Colonic mucosa (tissue), 4 donors: ENCODE measurements at places on chromosomes 1 and 21. TPM values are rescaled to one million over a fixed set of nuclear protein-coding genes. Genes with fewer than 3 reads are reported as not detected.

Gene SHISAL2A
- total RNA-seq, result 0.22 TPM

DNA sequence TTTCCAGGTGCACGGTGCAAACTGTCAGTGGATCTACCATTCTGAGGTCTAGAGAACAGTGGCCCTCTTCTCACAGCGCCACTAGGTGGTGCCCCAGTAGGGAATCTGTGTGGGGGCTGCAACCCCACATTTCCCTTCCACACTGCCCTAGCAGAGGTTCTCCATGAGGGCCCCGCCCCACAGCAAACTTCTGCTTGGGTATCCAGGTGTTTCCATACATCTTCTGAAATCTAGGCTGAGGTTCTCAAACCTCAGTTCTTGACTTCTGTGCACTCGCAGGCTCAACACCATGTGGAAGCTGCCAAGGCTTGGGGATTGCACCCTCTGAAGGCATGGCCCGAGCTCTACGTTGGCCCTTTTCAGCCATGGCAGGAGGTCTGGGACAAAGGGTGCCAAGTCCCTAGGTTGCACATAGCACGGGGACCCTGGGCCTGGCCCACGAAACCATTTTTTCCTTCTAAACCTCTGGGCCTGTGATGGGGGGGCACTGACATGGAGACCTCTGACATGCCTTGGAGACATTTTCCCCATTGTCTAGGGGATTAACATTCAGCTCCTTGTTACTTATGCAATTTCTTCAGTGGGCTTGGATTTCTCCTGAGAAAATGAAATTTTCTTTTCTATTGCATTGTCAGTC, 10.0 kb downstream of the HS2ST1 start:
- DNase-seq, result no peak

Gene TFF2
- 2.5 TPM for total RNA-seq

Gene LDLRAD1
- total RNA-seq, result not detected

Gene TSPAN2
- total RNA-seq, result 14.6 TPM

DNA sequence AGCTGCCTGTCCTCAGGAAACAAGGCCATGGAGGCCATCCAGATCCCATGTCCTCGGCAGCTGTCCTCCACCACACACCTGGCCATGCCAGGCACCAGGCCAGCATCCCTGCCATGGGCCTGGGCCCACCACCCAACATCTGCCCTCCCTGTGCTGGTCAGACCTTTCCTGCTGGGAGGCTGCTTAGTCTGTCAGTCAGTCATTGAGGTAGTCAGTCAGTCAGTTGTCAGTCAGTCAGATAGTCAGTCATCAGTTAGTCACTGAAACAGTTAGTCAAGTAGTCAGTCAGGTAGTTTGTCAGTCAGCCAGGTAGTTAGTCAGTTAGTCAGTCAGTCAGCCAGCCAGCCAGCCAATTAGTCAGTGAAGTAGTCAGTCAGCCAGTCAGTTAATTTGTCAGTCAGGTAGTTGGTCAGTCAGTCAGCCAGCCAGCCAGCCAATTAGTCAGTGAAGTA, 17.2 kb downstream of the KRTAP10-1 start:
- DNase-seq, result no peak

DNA sequence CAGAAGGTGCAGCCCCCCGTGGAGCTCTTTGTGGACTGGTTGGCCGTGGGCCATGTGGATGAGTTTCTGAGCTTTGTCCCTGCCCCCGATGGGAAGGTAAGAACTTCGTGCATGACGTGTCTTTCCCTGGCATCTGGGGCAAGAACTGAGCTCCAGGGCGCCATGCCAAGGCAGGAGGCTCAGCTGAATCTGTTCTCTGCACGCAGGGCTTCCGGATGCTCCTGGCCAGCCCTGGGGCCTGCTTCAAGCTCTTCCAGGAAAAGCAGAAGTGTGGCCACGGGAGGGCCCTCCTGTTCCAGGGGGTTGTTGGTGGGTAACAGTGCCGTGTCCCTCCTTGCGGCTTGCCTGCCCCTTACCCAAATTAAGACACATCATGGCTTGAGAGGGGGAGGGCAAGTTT, 27.7 kb downstream of the PADI3 start:
- DNase-seq, result no peak

GRCh38 chr1:239197871-239198270, 188.5 kb upstream of the CHRM3 start:
- DNase-seq, result no peak

DNA sequence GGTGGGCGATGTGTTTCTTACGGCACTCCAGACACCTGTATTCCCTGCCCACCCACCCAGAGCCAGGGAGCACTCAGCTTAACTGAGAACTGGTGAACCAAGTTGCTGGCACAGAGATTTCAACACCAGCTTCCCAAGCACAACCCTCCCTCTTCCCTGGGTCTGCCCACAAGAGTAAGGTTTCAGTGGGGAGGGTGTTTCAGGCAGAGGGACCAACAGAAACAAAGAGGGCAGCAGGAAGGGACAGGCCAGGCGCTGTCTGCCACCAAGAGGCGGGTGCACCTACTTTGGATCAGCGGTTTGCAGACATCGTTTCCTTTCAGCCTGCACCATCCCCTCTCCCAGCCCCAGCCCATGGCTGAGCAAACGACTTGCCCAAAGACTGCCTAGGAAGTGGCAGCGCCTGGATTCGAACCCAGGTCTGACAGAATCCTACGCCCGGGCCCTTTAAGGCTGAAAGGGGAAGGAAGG, 21.9 kb upstream of the ALDH4A1 start:
- DNase-seq, result no peak

GRCh38 chr21:38469642-38470041, 28.6 kb downstream of the ERG start:
- no peak for DNase-seq

- DNase-seq, result no peak
Measured at GRCh38 chr1:95098196-95098595, 19.0 kb upstream of the TLCD4 start.

GRCh38 chr1:161791904-161792655, 26.0 kb downstream of the ATF6 start:
- DNase-seq, result no peak
